Stimulated activated CD8-positive, alpha-beta memory T cell treated with anti-CD3 and anti-CD28 coated beads, Interleukin-4, amount 100 ng/mL, for 4 hours (primary cell): ENCODE measurements at places on chromosomes 11 and 22.

DNA sequence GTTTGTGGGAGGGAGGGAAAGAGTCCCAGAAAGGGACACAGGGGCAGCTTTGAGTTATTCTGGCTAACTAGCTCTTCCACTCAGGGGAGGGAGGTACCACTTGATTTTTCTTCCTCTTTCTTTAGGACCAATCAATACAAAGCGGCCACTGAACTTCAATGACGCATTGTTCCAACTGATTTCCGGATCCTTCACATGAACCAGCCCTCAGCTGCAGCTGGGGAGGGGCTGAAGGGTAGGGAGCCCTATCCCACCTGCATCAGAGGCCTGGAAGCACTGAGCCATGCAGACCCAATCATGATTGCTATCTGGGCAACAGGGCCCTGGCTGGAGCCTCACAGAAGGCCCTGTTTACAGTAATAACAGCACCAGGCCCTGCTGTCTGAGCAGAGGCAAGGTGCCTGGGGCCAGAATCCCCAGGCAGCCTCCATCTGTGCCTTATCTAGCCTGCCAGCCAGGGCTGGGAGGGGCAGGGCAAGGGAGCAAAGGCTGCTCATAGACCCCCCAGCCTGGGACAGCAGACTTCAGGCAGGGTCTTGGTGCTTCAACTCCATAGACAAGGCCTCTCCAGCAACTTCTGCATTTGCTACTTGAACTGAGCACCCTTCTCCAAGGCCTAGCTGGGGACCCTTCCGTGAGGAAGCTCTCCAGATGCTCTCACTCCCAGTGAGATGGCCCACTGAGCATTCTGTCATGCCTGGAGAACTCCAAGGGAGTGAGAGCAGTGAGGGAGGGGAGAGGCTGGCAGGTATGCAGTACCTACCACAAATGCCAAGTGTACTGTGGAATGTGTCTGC lies 22.5 kb downstream of the CLPB start:
- DNase-seq = no peak

- DNase-seq = no peak
These were observed 813 bp upstream of the BTBD10 start for GRCh38 chr11:13463779-13464290.

- DNase-seq = no peak
These were observed 19.4 kb upstream of the CSNK2A3 start for GRCh38 chr11:11372461-11372860.

DNA sequence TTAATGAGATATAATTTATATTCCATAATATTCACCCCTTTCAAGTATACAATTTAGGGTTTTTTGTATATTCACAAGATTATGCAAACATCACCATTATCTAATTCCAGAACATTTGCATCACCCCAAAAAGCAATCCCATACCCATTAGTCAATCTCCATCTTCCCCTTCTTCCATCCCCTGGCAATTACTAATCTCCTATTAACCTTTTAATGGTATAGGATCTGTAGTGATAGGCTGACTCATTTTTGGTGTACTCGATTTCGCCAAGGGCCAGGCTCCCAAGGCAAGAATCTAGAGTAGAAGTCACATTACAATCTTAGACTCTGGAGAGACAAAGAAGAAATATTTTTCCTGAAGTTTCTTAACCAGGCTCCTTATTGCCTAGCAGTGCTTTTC lies 113.4 kb downstream of the GAB2 start:
- no peak for DNase-seq

GRCh38 chr11:86955111-86955360 lies 159 bp downstream of the FZD4 start:
- DNase-seq = no peak

- no peak for DNase-seq
These were observed 67.4 kb downstream of the MICAL2 start for GRCh38 chr11:12177739-12178338.

DNA sequence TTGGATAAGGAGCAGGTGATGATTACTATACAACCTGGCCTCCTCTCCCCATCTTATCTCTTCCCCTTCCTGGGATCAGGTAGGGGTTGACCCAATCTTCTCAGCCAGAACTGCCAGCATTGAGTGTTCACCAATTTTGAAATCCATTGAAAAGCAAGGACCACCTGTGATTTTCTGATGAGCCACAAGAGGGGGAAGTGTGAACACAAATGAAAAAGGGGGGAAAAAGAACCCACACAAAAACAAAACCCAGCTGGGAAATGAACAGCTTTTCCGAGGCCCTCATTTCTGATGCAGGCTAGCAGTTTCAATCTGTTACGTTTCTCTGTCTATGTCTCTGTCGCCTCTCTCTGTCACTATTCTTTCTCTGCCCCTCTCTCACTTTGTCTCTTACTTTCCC lies 161.9 kb downstream of the INSC start:
- no peak for DNase-seq

DNA sequence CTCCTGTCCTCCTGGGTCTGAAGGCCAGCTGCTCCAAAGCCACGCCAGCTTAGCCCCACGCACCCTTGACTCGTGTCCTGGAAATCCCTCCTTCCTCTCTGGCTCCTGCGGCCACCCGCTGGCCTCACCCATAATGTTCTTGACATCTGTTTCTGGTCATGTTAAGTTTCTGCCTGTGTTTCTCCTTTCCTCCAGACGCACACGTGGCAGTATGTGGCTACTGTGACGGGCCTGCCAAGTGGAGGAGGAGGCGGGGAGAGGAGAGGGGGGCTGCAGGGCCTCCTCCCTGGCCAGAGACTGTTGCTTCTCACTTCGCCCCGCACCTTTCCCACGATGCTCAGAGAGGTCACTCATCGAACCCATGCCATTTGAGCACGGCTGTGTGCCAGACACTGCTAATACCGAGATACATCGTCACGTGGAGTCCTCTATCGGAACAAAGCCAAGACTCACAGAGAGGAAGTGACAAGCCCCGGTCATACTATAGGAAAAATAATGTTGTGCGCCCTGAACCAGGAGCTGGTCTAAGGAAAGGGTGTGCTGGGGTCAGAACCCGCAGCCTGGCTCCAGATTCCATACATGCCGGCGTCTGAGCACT lies 11.5 kb downstream of the C1QTNF6 start:
- DNase-seq = no peak

DNA sequence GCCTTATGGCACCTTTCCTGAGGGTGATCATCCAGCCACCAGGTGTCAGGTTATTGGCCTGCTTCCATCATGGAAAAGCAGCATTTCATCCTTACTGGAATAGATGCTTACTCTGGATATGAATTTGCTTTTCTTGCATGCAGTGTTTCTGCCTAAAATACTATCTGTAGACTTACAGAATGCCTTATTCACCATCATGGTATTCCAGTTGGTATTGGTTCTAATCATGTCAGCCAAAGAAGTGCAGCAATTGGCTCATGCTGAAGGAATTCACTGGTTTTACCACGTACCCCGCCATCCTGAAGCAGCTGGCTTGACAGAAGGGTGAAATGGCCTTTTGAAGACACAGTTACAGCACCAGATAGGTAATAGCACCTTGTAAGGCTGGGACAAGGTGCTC lies 194.2 kb downstream of the AASDHPPT start:
- DNase-seq = no peak

DNA sequence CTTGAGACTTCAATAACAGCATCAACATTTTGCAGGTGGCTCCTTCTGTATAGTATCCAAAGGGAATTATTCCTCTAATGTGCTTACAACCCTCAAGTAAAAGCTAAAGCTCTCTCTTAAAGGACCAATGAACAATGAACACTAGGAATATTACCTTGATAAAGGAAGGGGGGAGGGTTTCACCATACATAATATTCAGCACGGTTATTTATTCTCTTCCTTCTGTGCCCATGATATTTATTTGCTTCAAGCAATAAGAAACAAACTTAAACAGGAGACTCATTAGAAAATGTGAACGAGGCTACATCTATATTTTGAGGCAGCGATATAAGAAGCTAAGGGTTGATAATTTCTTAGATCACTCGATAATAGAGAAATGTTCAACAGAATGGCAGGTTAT lies 21.2 kb downstream of the BLID start:
- DNase-seq = no peak

DNA sequence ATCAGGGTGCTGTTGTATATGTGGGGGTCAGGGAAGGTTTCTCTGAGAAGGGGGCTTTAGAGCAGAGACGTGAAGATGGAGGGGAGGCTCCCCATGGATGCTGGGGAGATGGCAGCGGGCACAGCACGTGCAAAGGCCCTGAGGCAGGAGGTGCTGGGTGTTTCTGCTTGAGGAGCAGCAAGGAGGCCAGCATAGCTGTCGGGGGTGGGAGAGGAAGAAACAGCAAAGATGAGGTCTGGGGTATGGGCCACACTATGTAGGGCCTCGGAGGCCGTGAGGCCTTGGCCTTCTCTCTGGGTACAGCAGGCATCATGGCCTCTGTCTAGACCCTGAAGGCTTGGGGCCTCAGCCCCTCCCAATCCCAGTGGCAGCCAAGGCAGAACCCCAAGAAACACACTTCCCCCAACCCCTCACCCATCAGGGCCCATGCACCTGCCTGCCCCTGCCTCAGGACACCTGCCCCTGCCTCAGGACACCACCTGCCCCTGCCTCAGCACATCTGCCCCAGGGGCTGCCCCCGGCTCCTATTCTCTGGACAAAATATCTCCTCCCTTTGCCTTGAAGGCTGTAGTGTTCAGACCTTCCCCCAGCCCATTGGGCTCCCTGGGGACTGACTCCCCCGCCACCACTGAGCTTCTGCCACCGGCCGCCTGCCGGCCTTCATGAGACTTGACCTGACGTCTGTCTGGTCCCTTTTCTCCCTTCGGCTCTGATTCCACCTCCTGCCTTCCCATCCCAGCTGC lies 6.2 kb downstream of the ALDH3B1 start:
- no peak for DNase-seq

DNA sequence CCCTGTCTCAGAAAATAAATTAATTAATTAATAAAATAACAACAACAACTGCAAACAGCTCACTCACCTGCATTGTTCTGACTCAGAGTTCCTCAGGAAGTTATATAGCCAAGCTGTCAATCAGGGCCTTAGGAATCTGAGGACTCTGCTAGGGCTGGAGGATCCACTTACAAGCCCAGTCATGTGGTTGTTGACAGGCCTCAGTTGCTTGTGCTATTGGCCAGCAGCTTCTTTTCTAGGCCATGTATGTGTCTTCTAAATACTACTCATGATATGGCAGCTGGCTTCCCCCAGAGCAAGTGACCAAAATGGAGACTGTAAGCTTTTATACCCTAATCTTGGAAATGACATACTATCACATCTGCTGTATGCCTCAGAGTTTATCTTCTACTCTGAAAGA lies 20.8 kb upstream of the ATP5MG start:
- DNase-seq = no peak

DNA sequence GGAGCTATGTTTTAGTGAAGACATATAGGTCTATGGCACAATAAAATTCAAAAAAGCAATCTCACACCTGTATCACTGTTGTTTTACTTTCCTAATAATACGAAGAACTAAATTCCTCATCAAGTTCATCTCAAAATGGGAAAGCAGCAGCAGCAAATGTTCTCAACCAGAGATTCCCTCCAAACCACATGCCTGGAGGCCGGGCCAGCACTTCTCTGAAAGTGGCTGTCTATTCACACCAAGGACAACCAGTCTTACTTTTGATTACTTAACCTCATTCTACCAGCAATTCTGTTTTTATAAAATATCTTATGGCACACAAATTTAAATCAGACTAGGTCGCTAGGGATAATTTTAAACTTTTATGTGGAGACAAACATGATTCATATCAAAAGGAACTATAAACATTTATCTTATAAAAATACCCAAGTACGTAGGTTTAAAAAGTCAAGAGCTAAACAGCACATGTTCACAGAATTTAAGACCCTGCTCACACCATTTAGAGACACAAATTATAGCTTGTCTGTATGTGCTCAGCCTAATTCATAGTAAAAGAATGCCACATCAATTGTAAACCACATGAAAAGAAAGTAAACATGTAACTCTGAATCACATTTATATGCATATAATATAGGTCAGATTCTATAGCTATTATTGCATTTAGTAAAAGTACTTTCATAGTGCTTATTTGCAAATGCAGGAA lies 46.1 kb downstream of the RRAS2 start:
- DNase-seq = no peak

GRCh38 chr11:73480677-73481076 lies 104.5 kb downstream of the RELT start:
- no peak for DNase-seq

DNA sequence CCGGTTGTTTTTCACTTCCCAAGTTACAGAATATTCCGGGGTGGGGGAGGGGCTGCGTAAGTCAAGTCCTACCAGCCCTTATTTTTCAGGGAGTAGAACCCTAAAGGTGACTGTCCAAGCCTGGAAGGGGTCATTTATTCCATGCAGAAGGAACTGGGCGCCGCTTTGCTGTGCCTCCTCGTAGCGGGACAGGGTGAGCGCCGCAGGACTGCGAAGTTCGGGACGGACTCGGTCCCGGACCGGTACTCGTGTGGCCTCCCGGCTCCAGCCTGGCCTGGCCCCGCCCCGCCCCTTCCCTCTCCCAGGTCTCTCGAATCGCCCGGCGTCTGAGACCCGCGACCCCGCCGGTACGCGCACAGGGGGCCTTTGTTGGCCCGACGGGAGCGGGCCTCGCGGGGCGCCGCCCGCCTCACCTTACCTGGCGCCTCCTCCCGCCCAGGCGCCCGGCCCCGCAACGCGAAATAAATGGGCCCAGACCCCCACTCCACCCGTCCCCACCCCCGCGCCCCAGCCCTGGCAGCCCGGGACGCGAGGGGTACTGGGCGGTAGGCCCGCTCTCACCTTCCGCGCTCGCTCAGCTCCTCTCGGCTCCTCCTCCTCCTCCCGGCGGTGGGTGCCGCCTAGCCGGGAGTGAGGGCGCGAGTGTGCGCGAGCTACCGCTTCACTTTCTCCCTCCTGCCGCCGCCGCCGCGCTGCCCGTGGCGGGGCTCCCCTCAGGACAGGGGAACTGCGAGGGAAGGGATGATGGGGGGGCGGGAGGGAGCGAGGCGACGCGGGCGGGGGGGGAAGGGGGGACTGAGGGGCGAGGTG lies 698 bp downstream of the PAK1 start:
- DNase-seq = peak; percentile 11

DNA sequence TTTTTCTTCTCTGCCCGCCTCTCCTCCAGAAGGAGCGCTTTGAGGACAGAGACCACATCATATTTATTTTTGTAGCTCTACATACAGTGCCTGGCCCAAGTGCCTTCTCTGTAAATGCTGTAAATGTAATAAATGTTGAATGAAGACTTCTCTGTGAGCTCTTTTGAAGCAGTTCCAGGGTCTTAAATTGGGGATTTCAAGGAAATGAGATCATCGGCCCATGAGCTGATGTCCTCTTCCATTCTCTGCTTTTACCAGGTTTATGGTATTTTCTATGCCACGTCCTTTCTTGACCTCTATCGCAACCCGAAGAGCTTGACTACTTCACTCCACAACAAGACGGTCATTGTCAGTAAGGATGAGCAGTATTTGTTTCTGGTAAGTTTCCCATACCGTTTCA lies 165.7 kb upstream of the SORL1-AS1 start:
- DNase-seq = no peak

- no peak for DNase-seq
These were observed 417.9 kb downstream of the CTTN start for GRCh38 chr11:70816156-70816678.

DNA sequence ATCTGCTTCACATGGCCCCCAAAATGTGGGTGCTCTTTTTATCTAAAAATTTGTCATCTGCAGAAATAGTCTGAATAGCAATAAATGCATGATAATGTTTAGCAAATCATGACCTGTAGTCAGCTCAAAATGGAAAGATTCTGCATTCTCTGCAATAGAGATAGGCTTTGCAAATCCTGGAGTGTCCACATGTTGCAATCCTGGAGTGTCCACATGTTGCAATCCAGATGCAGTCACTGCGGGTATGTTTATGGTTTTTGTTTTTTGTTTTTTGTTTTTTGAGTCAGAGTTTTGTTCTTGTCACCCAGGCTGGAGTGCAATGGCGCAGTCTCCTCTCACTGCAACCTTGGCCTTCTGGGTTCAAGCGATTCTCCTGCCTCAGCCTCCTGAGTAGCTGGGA lies 20.2 kb upstream of the LRRC32 start:
- DNase-seq = no peak
